ENCODE measurements at places on chromosomes 12 and 14. TPM values are rescaled to one million over a fixed set of nuclear protein-coding genes. Genes with fewer than 3 reads are reported as not detected.

DNA sequence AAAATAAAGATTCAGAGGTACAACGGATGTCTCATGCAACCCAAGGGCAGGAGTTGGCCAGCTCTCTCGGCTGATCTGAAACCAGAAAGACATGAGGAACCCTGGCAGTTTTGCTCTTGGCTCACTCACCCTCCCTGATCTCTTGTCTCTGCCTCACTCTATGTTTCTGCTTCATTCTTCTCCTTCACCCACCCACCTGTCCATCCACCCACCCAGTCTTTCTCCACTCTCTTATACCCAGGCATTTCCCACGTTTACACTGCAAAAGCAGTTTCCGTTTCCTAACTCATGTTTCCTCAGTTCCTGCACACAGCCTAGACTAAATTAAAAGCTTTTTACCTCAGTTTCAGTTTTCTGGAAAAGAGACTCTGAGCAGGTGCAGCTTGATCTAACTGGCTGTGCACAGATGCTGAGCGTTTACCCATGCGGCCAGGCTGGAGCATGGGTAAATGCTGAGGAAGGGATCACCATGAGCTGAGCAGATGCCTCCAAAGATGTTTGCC is 157.6 kb downstream of the PRKCH start:
- peak; percentile 30 for DNase-seq

DNA sequence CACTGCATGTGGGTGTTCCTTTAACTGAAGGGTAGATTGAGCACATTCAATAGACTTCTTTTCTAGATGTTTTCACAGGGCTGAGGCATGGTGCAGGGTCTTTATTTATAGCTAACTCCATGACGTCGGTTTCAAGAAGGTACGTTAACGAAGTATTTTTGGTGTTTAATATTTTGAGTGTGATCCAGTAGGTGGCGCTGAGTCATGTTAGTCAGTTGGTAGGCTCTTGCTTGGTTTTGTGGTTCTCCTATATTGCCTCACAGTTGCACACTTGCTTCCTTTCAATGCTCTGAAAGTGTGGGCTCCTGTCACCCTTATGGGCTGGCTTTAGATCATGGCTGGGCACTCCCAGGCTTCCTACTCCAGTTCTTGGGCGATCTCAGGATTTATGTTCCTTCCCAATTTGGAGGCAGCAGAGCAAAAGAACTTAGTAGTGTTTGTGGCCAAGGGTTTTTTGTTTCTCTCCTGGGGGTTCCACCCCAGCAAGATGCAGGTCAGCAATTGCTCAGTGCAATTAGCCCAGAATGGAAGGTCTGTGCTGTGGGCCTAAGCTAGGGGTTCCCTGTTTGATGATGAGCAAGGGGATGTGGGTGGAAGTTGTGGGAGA is 471.6 kb upstream of the FOXG1 start:
- DNase-seq: no peak

DNA sequence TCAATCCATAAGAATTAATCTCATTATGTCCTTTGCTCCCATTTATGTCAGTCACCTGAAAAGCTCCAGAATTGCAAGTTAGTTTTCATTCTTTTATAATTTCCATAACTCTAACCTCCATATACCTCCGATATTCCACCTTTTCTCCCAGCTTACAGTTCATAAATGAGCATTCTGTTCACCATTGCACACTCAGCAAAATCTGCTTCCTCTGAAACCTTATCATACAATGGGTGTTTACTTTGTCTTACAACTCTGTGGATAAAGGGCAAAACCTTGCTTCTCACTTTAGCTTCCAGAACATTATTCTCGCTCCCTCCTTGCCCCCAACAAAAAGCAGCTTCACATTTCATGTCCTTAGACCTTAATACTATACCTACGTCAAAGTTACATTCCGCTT is 19.3 kb upstream of the SLCO1B1 start:
- no peak for DNase-seq

DNA sequence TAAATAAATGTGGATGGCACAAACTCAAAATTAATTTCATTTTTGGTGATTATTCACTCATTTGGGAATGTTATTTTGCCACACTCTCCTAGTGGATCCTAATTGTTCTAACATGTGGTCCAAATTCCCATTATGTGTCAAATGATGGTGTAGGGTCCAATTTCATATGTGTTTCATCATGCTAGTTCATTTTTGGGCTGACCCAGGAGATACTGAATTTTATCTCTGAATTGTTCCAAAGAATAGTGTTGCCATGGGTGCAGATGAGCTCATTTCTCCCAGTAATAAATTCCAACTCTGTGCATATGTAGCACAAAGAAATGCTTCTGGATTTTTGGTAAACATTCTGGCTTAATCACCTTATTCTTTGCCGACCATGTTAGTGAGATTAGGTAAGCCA is 23.5 kb upstream of the SEL1L start:
- DNase-seq: no peak

The CISTR gene
- polyA plus RNA-seq: not detected

The CPNE6 gene
- not detected for polyA plus RNA-seq

The PABPN1 gene
- polyA plus RNA-seq: 114 TPM

The ACRBP gene
- polyA plus RNA-seq: 9.2 TPM

DNA sequence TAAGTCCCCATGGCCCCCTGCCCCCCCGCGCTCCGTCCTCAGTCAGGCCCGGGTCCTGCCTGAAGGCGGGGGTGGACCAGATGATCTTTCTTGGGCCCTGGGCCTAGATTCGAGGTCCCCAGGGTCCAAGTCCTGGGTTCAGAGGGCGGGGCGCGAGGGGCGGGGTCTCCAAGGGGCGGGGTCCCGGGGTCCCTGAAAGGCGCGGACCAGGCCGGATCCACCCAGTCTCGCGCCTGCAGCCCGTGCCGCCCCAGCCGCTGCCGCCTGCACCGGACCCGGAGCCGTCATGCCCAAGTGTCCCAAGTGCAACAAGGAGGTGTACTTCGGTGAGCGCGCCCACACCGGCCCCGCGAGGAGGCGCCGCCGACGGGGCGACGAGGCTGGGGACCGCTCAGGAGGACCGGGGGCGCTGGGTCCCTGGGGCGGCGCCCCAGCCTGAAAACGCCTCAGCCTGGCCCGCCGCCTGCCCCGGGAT is 325 bp downstream of the CRIP1 start:
- peak; percentile 58 for DNase-seq

- DNase-seq: no peak
Observed at GRCh38 chr14:84436528-84436927, 1093.4 kb upstream of the FLRT2 start.

GRCh38 chr12:127257366-127257935 is 1009.5 kb upstream of the TMEM132C start:
- DNase-seq: no peak

The TBX3 gene
- polyA plus RNA-seq: not detected

- DNase-seq: no peak
Observed at GRCh38 chr12:65427646-65428045, 149.2 kb downstream of the MSRB3 start.

DNA sequence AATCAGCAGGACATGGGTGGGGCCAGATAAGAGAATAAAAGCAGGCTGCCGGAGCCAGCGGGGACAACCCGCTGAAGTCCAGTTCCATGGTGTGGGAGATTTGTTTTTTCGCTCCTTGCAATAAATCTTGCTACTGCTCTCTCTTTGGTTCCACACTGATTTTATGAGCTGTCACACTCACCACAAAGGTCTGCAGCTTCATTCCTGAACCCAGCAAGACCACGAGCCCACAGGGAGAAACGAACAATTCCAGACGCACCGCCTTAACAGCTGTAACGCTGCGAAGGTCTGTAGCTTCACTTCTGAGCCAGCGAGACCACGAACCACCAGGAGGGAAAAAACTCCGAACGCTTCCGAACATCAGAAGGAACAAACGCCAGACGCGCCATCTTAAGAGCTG is 2.8 kb upstream of the CNIH1 start:
- no peak for DNase-seq

The TAS2R13 gene
- polyA plus RNA-seq: not detected

GRCh38 chr12:109952873-109953272 is 43.3 kb downstream of the GIT2 start:
- DNase-seq: no peak

DNA sequence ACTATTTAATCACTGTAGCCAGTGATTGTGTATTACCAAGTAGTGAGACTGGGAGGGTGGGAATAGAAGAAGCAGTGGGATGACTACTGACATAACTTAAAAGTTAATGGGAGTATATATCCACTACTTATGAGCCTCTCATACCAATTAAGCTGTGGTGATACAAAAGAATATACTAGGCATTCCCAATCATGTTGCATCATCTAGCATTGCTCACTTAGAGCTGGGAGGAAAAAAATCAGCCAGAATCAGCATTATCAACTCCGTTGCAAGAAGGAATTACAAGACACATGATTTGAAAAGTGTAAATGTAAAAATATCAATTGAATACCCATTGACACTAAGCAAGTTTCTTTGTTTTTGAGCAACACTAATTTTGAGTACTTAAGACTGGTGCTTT is 745 bp upstream of the PPP1R36 start:
- DNase-seq: no peak

The SMCO2 gene
- polyA plus RNA-seq: not detected
